ENCODE measurements at places on chromosomes 5 and 9.

DNA sequence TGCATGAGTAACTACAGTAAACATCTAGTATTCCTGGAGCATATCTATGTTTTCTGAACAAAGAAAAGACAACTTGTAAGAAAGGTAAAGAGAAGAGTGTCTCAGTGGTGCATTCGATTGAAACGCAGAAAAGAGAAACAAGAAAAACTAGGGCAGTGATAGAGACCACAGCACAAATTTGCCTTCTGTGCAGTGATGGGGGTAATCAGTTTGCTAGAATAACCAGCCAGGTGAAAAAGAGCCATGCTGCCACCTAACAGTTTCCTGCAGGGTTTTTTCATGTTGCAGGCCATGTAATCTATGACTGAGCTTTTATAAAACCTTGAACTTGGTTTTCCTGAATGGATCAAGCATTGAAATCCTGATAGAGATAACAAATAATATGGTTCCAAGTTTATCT lies 198.4 kb upstream of the MEF2C start:
- no peak for DNase-seq

GRCh38 chr5:155697236-155697635 lies 629.7 kb upstream of the SGCD start:
- DNase-seq: no peak

GRCh38 chr5:135824541-135825041 lies 9.9 kb upstream of the SLC25A48 start:
- no peak for DNase-seq

DNA sequence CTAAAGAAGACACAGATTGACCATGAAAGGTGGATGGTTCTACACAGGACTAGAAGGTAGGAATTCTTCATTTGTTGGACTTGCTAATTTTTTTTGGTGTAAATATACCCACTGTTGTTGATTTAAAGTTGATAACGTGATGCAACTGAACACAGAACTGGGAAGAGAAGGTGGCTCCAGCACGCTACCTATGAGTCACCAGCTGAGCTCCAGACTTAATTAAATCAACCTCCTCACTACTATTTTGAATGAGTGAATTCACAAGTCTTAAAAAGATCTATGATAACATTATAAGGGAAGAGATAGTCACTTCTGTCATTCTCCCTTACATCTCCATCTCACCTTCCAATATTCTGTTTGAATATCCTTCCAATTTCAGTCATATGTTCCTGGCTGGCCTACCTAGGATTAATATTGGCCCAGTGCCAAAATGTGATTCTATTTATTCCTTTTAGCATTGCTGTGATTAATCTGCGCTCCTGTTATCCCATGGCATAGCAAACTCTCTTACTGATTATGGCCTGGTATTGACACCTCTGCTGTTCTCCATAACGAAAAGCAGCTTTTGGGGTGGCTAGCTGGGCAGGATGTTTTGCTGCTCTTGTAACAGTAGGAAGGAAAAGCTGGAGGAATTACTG lies 135.9 kb upstream of the CCDC152 start:
- DNase-seq: no peak

DNA sequence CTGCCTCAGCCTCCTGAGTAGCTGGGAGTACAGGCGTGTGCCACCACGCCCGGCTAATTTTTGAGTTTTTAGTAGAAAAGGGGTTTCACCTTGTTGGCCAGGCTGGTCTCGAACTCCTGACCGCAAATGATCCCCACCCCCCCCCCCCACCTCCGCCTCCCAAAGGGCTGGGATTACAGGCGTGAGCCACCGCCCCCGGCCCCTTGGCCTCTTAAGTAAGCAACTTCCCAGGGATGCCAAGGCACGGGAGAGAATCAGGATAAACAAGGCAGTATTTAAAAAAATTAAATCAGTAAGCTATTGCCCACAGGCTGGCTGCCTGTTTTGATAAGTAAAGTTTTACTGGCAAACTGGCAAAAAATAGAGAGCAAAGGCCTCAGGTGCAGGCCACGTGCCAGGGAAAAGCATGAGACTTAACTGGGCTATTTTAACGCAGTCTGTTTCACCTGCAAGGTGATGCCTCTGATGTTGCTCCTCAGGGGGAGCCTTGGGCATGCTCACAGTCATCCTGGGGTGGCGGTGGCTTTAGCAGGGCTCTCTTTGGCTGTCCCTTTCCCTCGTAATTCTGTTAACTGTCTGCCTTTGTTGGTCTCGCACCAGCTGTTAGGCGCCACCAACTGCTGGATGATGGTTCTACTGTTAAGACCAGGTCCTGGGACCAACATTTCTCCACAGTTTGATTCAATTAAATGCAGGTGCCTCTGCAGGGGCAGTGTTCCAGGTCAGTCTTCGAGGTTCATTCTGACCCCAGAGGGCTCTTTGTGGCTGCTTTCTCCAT lies 19.4 kb upstream of the RNF130 start:
- DNase-seq: peak; percentile 43

DNA sequence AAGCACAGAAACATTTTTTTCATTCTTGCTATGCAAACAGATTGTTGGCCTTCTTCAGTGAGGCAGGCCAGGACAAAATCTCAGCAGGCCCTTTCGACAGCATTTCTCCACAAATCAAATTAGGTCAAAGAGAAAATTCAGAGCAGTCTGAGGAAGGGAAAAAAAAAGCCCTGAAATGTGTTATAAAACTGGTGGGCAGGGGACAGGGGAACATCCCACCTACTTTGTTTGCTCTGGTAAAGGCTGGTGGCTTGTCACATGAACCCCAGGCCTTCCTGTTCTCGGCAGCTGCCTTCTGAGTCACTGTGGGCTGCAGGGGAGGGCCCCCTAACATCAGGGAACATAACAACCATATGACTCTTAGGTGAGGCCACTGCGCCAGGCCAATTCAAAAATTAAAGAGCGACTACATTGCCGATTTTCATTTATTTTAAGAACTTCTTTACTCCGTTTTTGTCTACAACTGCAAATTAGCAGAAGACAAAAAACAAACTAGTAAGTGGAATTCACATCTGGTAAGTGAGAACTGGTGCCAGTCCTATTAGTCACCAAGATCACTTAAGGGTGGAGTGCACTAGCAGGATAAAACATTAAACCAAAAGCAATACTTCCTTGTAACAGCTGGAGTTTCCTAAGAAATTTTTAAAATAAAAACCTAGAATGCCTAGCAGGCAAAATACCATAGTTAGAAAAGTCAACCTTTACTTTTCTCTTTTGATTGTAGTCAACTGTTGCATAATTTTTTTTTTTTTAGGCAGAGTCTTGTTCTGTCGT lies 46.2 kb upstream of the DENND4C start:
- peak; percentile 37 for DNase-seq

GRCh38 chr5:142870532-142871362 lies 100.6 kb downstream of the ARHGAP26 start:
- DNase-seq: no peak

DNA sequence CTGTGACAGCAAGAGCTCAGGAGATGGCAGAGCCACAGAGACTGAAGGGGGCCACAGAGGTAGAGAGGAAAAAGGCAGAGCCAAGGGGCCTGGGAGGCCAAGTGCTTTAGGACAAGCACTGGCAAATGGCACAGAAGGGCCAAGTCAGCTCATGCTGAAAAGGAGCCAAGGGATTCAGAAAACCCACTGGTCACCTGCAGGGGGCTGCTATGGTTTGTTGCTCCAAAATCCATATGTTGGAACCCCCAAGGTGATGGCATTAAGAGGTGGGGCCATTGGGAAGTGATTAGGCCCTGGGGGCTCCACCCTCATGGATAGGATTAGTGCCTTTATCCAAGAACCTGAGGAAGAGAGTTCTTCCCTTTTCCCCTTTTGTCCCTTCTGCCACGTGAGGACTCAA lies 165.4 kb downstream of the ARSB start:
- no peak for DNase-seq
